ENCODE measurements at places on chromosomes 16 and 17.

- DNase-seq: no peak
Observed at GRCh38 chr16:47229053-47230050, 85.6 kb upstream of the NETO2 start.

- DNase-seq: no peak
Observed at GRCh38 chr16:18008356-18008755, 328.2 kb downstream of the NPIPA8 start.

DNA sequence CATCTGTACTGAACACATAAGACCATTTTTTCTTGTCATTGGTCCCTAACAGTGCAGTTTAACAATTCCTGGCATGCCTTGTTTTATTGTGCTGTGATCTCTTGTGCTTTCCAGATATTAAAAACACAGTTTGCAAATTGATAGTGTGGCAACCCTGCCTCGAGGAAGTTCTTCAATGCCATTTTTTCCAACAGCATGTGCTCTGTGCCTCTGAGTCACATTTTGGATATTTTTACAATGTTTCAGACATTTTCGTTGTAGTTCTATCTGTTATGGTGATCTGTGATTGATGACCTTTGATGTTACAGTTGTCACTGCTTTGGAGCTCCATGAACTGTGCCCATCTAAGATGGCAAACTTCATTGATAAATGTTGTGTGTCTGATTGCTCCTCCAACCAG is 66.2 kb downstream of the GOSR1 start:
- DNase-seq: no peak

DNA sequence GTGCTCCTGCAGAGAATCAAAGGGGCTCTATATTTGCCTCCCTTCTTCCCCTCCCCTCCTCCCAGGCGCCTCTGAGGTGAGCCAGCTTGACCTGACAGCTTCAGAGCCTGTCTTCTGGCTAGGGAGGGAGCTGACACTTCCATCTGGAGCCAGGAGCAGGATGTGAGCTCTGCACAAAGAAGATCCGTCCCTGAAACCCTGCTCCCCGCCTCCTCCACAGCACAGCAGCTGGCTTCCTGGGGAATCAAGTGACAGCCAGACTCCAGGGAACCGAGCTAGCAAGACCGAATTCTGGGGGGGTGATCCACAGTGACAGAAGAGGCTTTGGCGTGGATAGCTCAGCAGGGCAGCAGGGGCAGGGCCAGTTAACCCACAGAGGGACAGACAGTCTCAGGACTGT is 37.2 kb downstream of the CCDC182 start:
- DNase-seq: no peak

- no peak for DNase-seq
Observed at GRCh38 chr17:2801841-2802240, 5.6 kb downstream of the RAP1GAP2 start.

GRCh38 chr17:40260528-40260927 is 27.2 kb upstream of the CDC6 start:
- no peak for DNase-seq

DNA sequence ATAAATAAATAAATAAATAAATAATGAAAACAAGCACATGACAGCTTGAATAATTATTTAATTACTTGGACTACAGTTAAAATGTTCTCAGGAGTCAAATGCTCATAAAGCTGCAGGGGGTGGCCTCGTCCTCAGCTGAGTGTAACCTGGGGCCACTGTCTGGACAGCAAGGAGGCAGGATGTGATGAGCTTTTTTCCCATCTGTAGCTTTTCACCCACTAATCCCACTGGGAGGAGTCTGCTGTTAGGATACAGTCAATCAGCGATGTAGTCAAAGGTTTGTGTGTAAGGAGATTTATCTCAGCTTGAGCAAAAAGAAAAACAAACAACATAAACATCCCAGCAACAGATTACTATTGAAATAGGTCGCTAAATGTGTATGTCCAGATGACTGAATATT is 22.5 kb downstream of the ZCCHC14 start:
- DNase-seq: no peak

DNA sequence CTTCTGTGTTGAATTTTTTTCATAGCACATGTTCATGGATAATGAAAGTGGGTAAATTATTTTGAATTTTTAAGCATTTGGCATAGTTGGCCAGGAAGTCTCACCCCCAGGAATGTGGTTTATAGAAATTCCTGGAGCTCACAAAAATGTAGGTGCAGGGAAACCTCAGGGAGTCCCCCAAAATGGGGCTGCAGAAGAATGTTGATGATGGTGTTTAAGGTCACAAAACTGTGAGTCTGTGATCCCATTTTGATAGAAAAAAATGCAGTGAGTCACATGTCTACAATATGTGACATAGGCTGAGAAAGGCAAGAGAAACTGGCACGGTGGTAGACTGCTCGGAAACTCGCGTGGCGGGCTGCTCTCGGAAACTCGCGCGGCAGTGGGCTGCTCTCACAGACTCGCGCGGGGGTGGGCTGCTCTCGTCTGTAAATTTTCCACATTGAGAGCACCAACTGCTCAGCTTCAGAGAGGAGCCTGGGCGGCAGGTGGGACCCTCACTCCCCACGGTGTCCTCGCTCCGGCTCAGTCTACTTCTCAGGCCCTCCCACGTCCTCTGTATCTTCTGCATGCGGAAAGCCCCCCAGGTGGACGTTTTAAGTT is 18.7 kb upstream of the MC1R start:
- no peak for DNase-seq

- DNase-seq: no peak
Observed at GRCh38 chr17:3536716-3537115, 20.9 kb downstream of the TRPV3 start.

DNA sequence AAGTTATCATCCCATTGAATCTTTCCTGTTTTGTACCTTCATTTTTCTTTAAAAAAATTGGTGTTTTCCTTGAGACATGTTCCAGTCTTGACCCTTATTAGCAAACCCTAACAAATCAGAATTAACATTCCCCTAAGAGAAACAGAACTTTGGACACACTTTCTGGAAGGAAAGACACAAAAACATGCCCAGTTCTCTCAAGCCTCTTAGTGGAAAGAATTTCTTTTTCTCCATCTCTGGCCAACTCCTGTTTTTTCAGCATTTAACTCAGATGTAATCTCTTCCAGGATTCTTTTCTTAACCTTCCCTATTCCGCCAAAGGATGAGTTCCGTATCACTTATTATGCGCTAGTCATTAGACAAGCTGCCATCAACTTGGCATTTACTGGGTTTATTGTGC is 23.9 kb upstream of the CDH8 start:
- DNase-seq: no peak

DNA sequence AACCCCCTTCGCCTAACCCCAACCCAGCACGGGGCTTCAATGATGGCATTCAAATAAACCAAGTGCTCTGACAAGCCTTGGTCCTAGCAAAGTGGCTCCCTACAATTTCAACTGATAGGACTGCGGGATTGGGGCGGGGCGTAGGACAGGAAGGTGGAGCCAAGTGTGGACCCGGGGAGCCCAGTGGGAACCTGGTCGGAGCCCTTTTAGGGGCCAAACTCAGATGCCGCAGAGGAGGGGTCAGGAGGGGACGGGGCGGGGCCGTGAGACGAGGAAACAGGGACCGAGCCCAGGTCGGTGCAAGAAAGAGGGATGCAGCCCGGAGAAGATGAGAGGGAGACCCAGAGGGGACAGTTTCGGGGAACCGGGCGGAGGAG is 13.2 kb upstream of the CDIPT start:
- DNase-seq: no peak

DNA sequence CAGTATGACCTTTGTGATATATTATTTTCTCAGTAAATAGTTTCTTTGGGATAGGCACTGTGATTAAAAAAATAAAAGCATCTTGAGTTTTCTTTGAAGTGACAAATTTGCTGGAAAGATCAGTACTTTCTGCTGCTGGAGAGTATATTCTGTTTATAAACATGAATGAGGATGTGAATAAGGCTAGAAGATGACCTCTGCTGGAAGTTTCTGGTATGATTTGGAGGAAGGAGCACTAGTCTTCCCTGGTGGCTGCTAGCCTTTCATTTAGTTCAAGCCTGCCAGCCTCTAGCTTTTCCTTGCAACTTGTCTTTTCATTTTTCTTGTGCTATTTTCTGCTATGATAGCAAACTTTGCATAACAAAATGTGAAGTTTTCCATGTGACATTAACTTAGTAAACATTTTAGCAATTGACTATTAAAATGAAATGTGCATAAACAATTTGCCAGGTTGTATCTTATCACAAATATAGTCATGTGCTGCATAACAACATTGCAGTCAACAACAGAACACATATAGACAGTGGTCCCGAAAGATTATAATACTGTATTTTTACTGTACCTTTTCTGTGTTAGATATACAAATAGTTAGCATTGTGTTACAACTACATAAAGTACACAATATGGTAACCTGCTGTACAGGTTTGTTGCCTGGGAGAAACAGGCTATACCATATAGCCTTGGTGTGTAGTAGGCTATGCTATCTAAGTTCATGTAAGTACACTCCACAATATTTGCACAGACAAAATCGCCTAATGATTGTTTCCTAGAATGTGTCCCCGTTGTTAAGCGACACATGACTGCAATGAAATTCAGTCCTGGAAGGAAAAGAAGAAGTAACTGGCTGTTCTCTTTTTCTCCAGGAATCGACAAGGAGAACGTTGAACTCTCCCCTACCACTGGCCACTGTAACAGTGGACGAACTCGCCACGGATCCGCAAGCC is 18.1 kb upstream of the RAB11FIP4 start:
- DNase-seq: peak; percentile 39

GRCh38 chr17:418421-418751 is 65.8 kb upstream of the RPH3AL start:
- no peak for DNase-seq

DNA sequence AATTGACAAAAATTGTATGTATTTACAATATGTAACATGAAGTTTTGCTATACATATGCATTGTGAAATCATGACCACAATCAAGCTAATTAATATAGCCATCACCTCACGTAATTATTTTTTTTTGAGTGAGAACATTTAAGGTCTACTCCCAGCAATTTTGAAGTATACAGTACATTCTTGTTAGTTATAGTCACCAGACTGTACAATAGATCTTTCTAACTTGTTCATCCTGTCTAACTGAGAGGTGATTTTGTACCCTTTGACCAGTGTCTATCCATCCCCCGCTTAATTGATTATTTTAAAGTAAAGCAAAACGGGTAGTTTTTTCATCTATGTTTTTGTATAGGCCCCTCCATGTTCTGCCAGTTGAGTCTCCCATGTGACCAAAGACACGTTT is 30.3 kb downstream of the NTN1 start:
- no peak for DNase-seq

GRCh38 chr17:10233161-10233560 is 34.8 kb upstream of the GAS7 start:
- DNase-seq: no peak

DNA sequence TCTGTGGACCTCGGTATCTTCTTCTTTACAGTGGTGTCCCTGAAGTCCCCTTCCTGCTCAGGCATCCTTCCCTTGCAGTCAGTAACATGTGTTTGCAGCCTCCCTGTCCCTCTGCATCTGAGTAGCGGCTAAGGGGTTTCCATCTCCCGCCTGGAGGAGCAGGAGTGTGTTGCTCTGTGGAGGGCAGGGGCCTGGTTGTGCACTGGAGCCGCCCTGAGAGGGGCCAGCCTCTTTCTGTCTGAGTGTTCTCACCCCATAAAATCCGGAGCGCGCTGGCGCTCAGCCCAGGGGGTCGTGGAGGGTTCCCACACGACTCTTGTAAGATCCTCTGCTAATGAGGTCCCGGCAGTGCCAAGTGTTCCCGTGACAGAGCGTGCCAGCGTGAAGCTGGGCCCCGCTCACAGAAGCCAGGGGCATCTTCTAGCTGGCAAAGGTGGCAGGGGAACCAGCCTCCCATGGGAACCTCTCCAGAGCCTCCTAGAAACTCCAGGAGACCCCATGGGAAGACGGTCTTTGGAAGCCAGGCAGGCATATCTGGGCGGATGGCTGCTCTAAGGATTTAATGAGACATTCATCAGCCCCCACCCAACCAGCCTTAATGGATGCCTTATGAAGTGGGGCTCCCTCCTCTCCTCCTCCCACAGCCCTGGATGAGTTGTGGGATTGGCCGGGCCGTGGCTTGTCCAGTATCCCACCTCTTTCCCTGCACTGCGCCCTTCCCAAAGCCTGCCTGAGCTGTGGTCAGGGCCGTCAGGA is 91.4 kb upstream of the GSE1 start:
- DNase-seq: no peak
